Myocyte (in vitro differentiated cells): ENCODE measurements at places on chromosomes 4 and X. TPM values are rescaled to one million over a fixed set of nuclear protein-coding genes. Genes with fewer than 3 reads are reported as not detected.
A peak's percentile ranks its signal among the peaks of the same experiment; 100 is the strongest.

GRCh38 chrX:97400492-97400891 is 516.8 kb downstream of the RPA4 start:
- DNase-seq = no peak

DNA sequence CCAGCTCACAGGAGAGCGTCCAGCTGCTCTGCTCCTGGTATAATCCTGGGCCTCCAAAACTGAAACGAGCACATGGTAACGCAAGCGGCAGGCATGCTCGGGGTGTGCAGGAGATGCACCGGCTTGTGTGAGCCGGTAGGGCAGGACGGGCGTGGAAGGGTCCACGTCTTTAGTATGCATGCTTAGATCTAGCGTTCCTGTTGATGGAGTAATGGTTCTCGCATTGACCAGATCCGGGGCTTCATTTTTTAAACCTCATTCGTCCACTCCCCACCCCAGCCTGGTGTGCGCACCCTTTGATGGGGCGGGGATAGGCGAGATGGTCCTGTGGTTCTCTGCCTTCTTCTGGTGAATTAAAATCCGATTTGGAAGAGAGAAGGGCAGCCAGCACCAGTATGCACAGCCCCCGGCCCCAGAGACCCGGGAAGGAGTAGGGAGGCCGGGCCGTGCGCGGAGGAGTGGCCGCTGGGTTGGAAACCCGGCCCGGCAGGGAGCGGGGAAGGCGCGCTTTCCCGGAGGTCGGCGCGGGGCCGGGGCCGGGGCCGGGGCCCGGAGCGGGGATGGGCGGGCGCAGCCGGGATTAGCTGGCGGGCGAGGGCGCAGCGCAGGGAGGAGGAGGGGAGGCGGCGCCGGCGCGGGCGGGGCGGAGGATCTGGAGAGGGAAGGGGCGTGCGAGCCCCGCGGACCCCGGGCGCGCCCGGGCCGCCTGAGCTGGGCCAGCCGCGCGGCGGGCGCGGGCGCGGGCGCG is 39.9 kb downstream of the FAM149A start:
- DNase-seq = peak; percentile 39

- no peak for DNase-seq
Observed at GRCh38 chrX:152641996-152642395, 4.3 kb downstream of the GABRQ start.

GRCh38 chrX:16604337-16604736 is 45.6 kb upstream of the S100G start:
- DNase-seq = no peak

DNA sequence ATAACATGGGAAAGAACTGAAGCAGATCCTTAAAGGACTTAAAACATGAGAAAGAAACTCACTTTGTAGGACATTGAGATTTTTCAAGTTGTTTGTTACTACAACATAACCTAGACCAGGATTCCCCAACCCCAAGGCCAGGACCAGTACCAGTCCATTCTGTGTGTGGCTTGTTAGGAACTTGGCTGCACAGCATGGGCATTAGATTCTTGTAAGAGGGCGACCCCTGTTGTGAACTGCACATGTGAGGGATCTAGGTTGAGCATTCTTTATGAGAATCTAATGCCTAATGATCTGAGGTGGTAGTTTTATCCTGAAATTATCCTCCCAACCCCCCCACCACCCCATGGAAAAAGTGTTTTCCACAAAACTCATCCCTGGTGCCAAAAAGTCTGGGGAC is 566.1 kb downstream of the KCTD8 start:
- no peak for DNase-seq

TSPAN5 gene
- total RNA-seq = 14.1 and 19.7 TPM in 2 replicates

DNA sequence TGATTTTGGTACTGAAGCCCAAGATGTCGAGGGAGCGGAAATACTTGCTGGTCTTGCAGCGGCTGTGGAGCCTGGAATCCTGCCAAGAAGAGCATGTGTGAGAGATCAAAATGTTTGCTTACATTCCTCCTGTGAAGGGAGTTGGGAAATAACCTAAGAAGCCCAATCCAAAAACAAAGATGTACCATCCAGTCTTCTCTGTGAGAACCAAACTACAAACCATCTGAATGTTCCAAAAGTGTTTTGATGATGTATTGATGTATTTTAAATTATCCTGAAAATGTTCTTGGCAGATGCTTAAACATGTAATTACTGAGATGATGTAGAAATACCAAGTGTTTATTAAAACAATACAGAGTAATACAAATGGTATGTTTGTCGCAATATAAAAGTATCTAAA is 10.1 kb upstream of the ADH1A start:
- peak; percentile 89 for DNase-seq

EXOC1L gene
- total RNA-seq = not detected in 2 replicates

GPR34 gene
- total RNA-seq = 0.21 TPM in 1 of 2 replicates, not detected in the other

GRCh38 chr4:150248181-150248580 is 169.9 kb downstream of the DCLK2 start:
- DNase-seq = no peak

DNA sequence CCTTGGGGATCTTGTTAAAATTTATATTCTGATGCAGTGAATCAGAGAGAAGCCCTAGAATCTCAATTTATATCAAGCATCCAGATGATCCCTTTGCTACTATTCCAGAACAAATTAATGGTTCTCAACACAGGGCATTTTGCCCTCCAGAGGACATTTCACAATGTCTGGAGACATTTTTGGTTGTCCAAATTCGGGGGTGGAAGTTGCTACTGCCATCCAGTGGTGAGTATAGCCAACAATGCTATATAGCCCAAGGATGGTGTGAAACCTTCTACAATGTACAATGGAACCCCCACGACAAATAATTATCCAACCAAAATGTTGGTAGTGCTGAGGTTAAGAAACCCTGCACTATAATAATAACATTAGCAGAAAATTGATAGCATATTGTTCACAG is 2440.0 kb downstream of the PCDH7 start:
- peak; percentile 33 for DNase-seq

ARSH gene
- total RNA-seq = 0.99 TPM in 1 of 2 replicates, not detected in the other

MTTP gene
- 0.10 and 0.80 TPM in 2 replicates for total RNA-seq

DNA sequence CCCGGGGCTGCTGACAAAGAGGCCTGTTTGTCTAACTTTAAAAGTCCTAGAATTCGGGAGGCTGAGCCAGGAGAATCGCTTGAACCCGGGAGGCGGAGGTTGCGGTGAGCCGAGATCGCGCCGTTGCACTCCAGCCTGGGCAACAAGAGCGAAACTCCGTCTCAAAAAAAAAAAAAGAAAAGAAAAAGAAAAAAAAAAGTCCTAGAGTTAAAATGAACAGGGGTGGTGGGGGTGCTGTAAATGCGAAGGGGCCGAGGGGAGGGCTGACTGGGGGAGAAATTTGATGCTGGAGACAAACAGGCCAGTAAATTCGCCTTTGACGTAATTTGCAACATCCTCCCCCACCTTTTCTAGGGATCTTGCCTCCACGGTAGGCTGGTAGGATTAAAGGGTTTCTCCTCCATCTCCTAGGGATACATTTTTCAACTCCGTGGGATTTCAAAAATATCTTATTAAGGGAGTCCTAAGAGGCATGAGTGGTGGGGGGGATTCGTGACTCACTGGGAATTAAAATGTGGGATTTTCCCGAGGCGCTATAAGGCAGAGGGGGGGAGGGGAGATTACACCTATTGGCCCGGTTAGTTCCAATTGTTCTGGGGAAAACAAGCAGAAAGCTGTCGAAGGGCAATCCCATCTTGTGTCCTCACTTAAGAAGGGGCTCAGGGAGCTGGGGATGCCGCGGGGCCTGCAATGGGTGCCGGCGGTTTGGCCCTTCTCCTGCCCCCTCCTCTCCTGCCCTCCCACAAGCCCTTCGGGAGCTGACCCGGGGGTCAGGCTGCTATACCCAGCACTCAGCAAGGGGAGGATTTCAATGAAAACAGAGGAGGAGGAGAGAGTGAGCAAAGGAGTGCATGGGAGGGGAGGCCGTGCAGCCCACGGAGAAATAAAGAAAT is 3.0 kb upstream of the BCOR start:
- DNase-seq = no peak

P2RY8 gene
- not detected in 2 replicates for total RNA-seq

CABS1 gene
- total RNA-seq = not detected in 2 replicates

- no peak for DNase-seq
Observed at GRCh38 chr4:21211846-21212245, 511.6 kb downstream of the PACRGL start.

DNA sequence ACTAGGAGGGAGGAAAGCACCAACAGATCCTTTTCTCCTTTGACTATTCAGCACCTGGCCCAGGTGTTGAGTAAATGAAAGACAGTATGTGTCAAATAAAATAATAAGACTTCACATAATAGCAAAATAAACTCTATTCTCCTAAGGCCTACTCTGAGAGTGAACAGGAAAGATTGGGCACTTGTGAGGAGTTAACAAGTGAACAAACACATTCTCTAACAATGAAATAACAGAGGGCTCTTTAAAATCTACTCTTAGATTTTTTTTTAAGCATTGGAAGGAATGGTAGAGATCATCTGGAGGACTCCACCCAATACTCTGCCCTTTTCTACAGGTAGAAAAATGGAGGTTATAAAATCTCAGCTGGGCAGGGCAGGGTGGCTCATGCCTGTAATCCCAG is 39.1 kb upstream of the NOCT start:
- DNase-seq = no peak

DNA sequence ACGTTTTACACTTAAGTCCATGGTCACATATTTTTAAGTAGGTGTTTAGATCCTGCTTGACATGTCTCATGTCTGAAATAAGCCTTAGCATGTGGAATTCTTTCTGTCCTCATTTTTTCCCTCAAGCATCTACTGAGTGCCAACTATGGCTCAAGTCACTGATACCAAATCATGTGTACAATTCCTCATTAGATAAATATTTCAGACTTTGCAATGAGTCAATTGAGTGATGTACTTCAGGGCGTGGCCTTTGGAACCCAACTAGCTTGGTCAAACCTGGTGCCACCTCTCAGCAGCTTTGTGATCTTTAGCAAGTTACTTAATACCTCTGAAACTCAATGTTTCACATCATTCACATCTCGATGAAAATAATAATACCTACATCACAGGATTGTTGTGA is 12.6 kb upstream of the JADE1 start:
- DNase-seq = no peak

MUC7 gene
- total RNA-seq = not detected in 2 replicates
